ENCODE measurements at places on chromosomes 7 and 10.
A peak's percentile ranks its signal among the peaks of the same experiment; 100 is the strongest.

GRCh38 chr10:64463406-64463805 lies 942.2 kb downstream of the REEP3 start:
- no peak for DNase-seq

DNA sequence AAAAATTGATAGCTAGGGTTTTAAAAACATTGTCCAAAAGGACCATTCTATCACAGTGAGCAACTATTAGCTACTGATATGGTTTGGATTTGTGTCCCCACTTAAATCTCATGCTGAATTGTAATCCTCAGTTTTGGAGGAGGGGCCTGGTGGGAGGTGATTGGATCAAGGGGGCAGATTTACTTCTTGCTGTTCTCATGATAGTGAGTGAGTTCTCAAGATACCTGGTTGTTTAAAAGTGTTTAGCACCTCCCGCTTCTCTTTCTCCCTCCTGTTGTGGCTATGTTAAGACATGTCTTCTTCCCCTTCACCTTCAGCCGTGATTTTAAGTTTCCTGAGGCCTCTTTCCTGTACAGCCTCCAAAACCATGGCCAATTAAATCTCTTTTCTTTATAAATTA lies 500.4 kb upstream of the POT1 start:
- no peak for DNase-seq

DNA sequence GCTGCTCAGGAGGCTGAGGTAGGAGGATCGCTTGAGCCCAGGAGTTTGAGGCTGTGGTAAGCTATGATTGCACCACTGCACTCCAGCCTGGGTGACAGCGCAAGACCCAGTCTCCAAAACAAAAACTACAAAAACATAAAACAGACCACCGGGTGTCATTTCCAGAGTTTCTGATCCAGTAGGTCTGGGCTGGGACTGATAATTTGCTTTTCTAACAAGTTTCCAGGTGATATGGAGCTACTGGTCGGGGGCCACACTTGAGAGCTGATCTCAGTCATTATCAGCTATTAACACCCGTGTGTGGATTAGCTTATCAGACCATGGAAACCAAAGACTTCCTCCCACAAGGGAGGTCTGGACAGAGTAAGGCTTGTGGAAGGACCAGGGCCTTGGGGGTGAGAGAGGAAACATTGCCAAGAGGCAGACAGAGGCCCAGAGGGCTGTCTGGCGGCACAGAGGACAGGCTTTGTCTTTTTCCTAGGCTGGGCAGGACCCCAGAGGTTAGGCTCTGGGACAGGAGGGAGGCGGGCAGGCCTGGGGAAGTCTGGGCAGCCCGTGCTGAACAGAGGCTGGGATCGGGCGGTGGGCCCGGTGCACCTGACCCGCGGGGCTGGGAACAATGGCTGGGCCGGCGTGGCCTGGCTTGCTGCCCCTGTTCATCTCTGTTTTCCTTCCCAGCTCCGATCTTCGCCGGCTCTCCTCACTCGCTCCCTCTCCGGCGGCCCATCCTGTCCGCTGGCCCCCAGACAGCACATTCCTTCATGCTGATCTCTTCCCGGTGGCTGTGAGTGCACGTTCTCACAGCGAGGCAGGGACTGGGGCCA lies 25.2 kb downstream of the TMEM270 start:
- DNase-seq, result peak; percentile 27

GRCh38 chr10:121556918-121557573 lies 41.2 kb downstream of the FGFR2 start:
- DNase-seq, result no peak

- DNase-seq, result no peak
Measured at GRCh38 chr10:34380856-34381255, 434.2 kb downstream of the PARD3 start.

GRCh38 chr10:36248304-36248981 lies 606.3 kb upstream of the FZD8 start:
- DNase-seq, result no peak

- DNase-seq, result no peak
Measured at GRCh38 chr7:36266683-36267082, 113.6 kb downstream of the EEPD1 start.

DNA sequence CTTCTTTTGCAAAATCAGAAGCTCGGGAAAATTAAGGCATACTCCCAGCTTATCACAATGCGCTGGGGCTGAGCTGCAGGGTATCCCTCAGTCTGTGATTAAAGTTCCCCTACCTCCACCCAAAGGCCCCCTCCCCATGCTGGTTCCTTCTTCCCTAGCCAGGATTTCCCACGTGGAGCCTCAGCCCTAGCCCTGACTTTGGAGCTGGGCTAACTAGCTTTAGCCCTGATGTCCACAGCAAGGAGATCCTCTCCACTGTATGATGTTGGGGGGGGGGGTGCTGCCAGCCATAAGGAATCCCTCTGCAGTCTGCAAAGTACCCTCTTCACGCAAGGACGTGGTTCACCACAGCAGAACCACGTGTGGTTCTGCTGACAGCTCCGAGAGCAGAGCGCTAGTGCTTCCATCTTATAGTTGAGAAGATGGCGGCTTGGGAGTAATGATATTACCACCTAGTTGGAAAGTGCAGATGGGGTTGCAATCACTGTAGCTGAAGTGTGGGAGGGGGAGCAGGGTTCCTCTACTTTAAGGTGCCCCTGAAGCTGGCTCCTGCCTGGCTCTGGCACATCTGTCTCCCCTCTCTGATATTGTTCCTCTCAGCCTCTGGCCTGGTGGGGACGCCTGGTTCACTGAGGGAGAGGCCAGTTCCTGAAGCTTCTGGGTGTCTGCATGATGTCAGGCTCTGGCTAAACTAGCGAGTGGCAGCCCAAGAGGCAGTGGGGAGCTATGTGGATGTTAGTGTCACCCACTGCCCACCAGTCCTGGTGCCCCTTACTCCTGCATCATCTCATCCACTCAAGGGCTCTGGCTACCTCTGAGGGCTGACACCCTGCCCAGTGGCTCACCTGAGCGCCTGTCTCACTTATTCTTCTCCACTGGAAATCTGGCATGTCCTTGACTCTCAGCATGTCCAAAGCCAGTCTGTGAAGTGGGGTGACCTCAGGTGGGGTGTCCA lies 270.7 kb downstream of the RPS24 start:
- DNase-seq, result no peak

DNA sequence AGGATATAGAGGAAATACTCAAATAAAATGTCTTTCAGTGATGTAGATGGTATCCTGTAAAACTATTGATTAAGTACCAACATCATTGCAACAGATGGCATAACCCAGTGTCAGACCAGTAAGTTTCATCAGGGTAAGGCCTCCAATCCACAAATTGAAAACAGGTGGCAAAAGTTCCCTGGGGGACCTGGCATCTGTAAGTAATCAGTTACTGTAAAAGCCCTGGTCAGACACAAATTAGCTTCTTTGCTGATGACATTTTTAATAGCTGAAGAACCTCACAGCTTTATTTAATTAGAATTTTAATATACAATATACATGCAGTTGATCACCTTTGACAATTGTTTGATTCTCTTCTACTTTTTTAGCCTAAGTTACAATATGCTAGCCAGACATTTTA lies 152.5 kb downstream of the PLXDC2 start:
- no peak for DNase-seq

DNA sequence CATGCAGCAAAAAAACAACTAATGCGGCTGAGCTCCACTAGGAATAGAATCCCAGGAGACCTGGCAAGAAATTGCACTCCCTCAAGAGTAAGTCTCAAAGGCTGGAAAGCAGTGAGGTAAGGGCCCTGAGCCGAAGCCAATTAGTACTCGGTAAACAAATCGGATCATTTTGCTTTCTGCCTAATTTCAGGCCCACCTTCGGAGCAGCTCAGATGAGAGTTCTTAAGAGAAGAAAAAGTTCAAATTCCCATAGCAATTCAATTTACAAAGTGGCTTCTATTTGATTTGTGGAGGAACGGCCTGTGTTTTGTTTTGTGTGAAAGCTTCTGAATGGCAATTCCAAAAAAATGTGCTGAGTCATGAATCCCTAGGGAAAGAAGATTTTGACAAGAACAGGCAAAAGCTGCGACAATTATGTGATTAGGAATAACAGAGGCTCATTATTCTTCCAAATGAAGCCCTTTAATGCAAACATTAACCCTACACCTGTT lies 60.9 kb downstream of the SLC16A9 start:
- no peak for DNase-seq

GRCh38 chr10:43997330-43997729 lies 348.6 kb upstream of the ZNF32 start:
- no peak for DNase-seq

DNA sequence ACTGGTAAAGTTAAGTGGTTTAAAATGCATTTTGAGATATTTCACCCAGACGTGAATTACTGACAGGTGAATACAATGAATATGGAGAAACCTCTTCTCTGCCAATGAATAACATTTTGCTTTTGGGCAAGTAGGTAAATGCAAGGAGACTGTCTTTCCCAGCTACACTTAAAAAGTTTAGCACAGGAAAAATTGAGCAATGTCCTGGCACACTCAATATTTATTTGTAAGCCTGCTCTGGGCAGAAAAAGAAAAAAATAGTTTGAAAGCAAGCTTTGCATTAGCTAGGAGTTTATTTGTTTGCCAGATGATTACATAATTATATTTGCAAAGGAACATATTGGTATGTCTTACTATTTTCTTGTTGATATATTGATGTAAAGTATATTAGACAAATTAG lies 624.2 kb downstream of the ACTR3B start:
- no peak for DNase-seq

- DNase-seq, result no peak
Measured at GRCh38 chr10:3765146-3765545, 19.9 kb downstream of the KLF6 start.

DNA sequence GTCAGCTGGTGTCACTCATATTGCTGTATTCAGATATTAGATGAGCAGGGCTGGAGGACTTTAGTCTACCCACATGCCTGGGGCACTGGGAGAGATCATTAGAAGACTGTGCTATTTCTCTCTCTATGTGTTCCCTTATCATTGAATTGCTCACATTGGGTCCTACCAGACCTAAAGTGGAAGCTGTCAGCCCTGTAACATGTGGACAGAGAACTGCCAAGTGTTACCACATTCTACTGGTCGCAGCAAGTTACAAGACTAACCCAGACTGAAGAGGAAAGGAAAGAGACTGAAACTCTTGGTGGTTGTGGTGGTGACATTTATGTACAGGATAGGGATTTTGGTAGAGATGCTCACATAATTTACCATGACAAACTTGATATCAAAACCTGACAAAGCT lies 627.1 kb upstream of the FZD8 start:
- DNase-seq, result no peak

- DNase-seq, result no peak
Measured at GRCh38 chr10:131858583-131859340, 42.0 kb upstream of the PPP2R2D start.

- DNase-seq, result no peak
Measured at GRCh38 chr10:70596110-70596798, 6.3 kb downstream of the PRF1 start.

DNA sequence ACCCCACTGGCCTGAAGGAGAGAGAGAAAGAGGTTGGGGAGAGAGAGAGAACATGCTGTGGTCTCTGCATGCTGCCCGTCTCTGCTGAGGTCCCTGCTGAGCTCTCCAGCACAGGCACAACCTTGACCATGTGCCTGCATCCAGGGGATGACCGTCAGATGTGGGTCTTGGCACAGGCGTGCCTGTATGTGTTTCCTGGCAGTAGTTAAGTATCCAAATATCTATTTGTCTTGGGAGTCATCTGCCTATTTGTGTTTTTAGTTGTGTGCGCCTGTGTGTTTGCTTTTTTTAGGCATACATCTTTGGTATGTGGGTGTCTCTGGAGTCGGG lies 1.9 kb upstream of the UNC5B start:
- DNase-seq, result no peak

DNA sequence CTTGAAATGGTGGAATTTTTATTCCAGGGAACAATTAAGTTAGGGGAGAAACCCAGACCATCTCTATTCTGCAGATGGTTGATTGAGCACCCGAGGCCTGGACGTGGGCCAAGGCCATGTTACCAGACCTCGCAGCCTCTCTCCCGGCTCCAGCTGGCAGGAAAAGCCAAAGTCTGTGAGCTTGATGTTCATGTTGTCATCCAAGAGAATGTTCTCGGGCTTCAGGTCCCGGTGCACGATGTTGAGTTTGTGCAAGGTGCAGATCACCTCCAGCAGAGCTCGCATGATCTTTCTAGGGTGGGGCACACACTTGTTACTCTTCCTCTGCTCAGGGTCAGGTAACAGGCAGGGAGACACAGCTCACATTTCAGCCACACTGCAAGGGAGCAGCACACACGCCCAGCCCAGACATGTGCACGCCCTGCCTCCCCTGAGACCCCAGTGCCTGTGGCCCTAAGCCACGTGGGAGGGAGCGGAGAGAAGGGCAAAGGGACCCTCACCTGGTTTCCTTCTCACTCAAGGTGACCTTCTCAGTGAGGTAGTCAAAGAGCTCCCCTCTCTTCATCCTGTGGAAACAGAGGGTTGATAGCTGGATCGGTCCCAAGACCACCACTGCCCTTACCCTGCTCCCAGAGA lies 9.5 kb downstream of the PHKG1 start:
- DNase-seq, result no peak

- DNase-seq, result peak; percentile 46
Measured at GRCh38 chr7:98185101-98185500, 26.1 kb upstream of the BHLHA15 start.

DNA sequence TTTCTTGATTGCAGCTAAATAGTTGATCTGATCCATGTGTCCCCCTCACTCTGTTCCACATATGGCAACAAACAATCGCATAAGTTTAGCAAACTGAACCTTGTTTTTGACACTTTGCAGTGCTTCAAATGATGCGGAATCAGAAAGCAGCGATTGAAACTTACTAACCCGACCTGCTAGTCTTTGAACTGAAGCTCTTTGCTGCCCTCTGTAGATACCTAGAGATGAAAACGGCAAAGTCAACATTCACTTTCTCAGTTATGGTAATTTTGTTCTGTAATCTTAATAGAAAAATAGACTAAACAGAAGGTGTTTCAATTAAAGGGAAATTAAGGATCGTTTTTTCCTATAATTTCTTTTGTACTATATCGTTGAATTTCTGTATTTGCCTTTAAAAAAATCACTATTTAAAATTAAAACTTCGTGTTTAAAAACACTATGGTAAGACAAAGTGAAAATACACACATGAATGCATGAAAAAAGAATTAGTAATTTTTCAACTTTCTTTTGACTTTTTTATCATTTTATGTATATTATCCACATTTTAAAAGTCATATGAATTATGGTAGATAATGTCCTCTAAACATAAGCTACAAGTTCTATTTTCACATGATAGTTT lies 276.5 kb downstream of the MAGI2 start:
- no peak for DNase-seq

DNA sequence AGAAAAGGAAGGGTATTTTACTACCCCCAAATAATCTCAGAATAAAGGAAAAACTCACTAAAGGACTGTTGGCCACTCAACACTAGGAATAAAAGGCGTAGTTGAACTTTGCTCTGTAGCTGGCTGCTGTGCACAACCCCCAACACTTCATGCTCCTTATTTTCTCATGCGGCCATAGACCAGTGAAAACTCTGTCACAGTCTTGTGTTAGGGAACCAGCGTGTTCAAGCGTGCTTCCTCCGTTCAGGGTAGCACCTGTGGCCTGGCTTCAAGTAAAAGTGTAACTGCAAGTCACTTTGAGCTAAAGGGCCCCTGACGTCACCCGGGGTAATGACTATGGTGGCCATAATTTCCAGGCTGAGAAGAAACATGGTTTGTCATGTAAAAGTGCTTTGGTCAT lies 27.0 kb downstream of the BLNK start:
- no peak for DNase-seq

Measured in HL-60 (cell line).